Activated CD4-positive, alpha-beta T cell treated with anti-CD3 and anti-CD28 coated beads, Interleukin-2, Interleukin-4, amounts not matched to agents 100 ng/mL and 50 ng/mL, durations not matched to agents 16 hours and 8 hours (primary cell): ENCODE measurements at places on chromosomes 1 and 21.
A peak's percentile ranks its signal among the peaks of the same experiment; 100 is the strongest.

DNA sequence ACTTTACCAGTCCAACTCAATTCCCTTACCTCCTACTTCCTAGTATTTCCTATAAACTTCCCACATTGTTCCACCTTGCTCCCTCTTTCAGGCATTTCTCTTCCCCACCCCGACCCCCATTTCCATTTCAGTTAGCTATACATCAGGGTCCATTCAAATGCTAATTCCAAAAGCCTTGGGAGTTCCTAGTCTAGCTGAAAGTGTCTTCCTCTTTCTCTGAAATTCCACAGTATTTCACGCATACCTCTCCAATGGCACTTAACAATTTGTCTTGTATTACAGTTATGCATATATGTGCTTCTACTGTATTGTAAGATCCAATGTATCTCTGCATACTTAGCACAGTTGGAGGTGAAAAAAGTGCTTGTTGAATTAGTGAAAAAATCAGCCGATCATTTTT lies 94.9 kb downstream of the ZNF644 start:
- no peak for DNase-seq

DNA sequence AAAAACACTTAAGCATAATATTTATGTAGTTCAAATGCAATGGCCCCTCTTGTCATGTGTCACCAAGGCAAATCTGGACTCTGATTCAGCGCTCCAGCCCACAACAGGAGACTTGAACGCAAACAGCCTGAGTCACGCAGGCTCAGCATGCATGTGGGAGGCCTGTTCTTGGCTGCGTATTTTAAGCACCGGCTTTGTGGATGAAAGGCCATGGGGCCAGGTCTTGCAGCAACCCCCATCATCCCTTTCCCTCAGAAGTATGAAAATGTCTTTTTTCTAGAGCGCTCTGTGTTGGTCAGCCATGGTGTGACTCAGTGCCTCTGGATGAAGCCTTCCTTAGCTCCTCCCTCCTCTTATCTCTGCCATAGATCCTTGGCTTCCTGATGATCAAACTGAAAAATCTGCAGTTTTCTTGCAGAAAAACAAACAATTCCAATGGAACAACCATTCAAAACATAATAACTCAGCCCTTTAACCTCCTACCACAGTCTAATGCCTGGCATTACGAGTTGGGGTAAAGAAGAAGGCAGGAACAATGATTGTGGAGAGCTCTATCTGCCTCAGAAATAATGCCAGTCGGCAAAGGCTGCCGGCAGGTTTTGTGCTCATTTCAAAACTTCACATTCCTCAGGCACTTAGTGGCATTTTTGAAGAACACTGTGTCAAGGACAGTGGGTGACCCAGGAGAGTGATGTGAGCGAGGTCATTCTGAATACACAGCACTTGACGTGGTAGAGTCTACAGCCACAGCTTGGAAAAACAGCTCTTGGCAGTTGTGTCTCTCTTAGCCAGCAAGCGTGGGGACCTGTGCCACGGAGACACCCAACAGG lies 167.5 kb downstream of the CLIC6 start:
- peak; percentile 17 for DNase-seq

- no peak for DNase-seq
Measured at GRCh38 chr1:151716771-151717631, at the start of gene CELF3. Gene CELF3 (minus strand): TSS chr1:151716803. CDS start chr1:151716020, 783 bp downstream.

GRCh38 chr1:32071758-32072621 lies 749 bp upstream of the TMEM39B start:
- DNase-seq = no peak

- no peak for DNase-seq
Measured at GRCh38 chr1:235244974-235245592, 82.9 kb downstream of the ARID4B start.

DNA sequence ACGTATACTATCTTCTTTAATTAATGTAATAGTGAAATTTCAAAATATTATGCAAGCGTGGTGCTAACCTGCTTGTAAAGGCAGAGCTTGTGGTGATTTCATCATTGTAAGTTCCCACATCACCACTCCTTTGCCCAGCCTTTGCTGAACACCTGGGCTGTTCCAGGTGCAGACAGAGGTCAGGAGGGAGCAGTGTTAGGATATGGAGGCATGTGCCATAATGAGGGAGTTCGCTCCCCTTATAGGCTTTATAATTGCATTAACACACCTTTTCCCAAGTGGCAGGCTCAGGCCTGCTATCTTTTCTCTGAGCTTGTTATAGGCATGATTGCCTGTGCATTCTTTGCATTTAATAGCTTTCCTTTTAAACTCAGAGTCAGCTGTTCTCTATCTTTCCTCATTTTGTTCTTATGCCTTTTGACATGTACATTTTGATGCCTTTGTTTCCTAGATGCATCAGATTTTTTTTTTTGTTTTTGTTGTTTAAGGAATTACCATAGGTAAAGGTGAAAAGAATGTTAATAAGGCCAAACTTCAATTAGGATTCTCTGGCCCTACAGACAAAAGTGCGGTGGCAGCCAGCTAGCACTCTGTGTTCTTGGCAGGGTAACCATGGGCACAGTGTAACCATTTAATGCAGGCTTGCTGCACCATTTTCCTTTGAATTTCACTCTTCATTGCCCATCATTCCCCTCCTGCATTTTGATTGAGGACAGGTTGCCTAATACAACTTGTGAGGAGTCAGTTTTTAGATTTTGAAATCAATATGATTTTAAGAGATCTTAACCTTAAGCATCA lies 12.6 kb downstream of the NPL start:
- no peak for DNase-seq

DNA sequence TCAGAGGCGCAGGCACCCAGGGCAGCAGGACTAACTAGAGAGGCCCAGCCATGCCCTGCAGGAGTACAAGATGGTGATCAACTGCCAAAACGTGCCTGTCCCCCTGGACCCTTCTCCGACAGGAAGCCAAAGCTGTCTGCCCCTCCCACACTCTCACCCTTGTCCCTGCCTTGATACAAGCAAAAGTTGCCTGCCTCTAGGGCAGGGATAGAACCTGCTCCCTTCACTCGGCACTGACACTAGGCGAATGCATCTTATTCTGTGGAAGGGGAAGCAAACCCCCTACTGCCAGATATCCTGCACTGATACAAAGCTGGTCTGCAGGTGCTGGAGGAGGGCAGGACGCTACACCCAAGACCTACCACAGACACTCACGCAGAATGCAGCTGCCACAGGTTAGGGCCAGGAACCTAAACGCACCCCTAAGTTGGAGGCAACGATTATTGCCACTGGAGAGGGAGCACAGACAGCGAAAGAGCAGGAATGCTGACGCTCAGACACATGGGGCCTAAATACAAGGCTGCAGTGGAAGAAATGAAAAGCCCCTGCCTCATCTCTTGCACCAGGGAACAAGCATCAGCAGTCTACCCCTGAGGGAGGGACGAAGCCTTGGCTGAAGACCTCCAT lies 3.7 kb downstream of the TARBP1 start:
- DNase-seq = no peak

GRCh38 chr1:20589331-20590278 lies 708 bp downstream of the CDA start:
- DNase-seq = no peak

DNA sequence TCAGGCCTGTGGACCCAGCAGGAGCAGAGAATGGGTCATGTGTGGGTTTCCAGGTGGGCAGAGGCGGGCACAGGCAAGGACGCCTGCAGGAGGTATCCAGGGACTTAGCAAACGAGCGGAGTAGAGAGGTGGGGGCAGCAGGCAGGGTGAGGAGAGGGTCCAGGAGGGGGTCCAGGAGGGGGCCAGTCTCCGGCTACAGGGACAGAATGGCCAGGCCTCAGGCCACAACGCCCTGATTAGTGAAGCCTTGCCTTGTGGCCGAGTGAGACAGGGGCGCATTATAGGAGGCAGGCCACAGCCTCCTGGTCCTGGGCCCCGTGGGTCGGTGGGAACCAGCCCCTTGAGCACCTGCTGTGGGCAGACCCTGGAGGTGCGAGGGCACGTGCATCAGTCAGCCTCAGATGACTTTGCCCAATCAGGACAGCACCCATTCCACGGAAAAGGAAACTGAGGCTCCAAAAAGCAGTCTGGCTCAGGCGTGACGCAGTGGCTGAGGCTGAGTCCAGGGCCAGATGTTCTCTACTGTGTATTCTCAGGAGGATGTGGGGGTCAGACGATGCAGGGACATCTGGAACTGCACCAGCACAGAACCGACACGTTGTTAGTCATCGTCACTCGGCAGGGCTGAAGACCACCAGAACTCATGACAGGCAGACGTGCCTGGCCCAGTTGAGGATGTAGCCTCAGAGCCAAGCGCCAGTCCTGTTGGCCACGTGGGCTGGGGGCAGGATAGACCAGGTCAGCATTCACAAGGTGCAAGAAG lies 113.7 kb downstream of the CRYAA start:
- DNase-seq = no peak

DNA sequence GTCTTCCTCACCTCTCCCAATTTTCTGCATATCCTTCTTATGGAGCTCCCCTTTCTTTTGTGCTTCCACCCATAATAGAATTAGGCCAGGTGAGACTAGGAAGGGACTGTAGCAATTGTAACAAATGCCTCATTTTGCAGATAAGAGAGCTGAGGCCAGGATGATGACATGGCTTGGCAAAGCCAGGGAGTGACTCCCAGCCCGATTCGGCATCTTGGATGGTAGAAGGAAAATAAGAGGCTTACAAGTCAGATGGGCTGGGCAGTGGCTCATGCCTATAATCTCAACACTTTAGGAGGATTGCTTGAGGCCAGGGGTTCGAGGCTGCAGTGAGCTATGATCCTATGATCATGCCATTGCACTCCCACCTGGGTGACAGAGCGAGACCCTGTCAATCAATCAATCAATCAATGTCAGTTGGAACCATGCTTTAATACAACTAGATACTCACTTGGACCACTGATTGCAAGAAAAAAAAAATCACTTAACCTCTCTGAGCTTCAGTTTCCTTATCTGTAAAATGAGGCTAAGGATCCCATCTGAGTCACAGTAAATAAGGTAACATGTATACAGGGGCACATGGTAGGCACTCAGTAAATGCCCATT lies 51.6 kb downstream of the PLEKHA6 start:
- DNase-seq = no peak

DNA sequence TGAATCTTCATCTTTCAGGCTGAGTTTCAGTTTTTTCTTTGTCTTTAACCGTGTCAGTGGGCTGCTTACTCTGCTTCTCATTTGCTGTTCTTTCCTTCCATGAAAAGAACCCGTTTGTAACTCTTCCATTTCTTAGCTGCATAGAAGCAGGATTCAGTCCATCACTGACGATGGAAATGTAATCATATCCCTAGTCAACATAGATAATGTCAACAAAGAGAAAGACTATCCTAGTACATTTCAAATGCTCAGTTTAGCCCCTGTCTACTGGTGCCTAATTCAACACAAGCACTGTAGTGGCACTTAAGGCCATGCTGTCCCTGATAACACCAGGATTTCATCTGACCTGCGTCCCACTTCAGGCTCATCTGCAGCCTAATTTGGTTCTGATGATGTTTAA lies 376 bp downstream of the GBP1 start:
- DNase-seq = no peak

GRCh38 chr1:26290122-26290881 lies 10.4 kb downstream of the SH3BGRL3 start:
- no peak for DNase-seq

DNA sequence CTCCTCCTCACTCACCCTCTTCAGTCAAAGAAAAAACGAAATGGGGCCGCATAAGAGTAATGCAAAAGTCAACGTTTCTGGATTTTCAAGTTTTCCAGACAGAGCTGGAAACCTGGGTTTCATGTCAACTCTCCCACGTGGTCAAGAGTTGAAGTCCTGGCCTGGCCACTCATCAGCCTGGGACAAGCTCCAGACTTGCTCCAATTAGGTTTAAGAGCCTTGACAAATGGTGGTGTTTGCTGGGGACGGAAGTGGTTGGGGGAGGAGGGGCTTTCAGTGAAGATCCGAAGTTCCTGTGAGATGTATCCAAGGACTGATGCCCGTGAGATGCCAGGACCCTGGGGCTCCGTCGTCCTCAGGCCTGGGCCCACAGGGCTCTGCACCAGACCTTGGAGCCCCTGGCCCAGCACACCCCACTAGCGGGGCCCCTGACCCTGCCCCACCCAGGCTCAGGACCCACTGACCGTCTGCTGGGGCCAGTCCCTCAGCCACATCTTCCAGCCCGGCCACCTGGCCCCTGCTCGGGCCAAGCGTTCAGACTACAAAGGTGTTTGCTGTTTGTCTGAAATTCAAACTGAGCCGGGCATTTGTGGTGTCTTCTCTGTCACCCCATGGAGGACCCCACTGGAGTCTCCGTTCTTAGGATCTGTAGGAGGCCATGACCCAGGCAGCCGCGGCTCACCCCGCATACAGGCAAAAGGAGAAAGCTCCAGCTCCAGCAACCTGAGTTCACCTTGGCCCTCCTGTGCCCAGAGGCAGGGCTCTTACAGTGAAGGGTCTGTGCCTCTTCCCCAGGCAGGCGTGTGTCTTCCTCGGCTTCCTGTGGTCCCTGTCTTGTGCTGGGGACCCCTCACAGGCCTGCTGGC lies 53.3 kb downstream of the SIK1 start:
- DNase-seq = no peak
